ENCODE measurements at places on chromosomes 2 and 18.

GRCh38 chr2:222398446-222398885 lies 25.9 kb upstream of the SGPP2 start:
- no peak for DNase-seq

DNA sequence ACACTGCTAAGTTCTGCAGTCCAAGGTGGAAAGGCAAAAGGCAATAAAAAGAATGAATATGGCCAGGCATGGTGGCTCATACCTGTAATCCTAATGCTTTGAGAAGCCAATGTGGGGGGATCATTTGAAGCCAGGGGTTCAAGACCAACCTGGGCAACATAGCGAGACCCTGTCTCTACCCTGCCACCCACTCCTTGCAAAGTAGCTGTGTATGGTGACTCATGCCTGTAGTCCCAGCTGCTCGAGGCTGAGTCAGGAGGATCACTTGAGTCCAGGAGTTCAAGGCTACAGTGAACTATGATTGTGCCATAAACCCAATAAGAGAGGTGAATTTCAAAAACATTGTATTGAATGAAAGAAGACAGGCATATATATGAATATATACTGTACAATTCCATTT lies 2.4 kb downstream of the MYL12B start:
- DNase-seq: no peak

GRCh38 chr2:235500761-235501672 lies 7.2 kb downstream of the AGAP1 start:
- no peak for DNase-seq

GRCh38 chr18:10306779-10307178 lies 147.7 kb upstream of the APCDD1 start:
- DNase-seq: no peak

GRCh38 chr2:72051971-72052505 lies 95.6 kb downstream of the CYP26B1 start:
- no peak for DNase-seq

- no peak for DNase-seq
Observed at GRCh38 chr2:37464067-37464466, 119.6 kb downstream of the QPCT start.

- DNase-seq: no peak
Observed at GRCh38 chr18:59298871-59299270, 19.6 kb downstream of the CPLX4 start.

DNA sequence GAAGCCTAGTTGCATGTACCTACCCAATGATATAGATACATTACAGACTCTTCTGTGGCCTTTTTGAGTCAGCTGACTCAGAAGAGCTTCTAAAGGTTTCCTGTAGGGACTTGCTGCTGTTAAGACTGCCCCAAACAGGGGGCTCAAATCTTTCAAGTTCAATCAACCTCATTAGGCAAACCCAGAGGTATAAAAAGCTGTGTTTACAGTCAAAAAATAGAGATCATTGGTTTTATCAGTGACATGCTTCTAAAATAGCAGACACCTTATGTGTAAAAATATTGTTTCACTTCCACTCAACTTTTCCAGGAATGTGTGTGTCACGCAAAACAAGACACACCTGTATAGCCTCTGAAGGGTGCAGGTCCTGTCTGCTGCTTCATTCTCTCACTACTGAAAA lies 624.3 kb upstream of the FANCL start:
- no peak for DNase-seq

DNA sequence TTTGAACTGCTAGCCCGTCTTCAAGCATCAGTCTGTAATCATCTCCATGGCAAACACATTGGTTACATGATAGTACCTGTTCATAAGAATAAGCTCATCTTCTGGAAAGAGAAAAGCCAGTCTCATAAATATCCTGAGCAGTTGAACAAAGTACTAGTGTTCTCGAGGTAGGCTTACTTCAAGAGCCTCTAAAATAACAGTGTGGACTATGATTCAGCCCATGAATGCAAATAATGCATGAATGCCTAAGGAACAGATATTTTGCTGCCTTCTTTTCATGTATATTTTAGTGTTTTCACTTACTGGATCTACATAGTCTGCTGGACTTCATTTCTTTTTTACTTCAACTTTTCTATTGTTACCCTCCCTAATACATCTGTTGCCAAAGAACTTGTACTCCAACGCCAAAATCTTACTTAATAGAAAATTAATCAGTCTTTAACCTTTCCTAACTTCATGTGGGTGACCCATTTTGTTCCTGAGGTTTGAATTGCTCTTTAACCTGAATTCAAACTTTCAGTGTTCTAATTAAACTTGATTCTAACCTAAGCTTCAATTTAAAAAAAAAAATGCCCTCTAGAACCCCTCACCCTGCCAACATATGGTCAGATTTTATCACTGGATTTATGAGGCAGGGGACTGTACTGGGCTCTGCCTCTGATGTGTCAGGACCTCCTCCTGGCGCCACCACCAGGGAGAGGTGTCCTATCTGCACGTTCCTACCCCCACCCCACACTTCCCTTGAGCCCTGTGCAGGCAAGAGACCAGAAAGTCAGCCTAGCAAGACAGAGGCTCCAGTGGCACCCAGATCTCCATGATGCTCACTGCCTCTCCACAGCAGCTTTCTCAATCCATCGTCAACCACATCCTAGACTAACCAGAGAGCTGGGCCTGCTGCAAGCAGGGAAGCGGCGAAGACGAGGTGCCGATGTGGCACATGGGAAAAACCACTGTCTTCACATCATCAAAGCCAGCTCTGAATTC lies 264.7 kb upstream of the ID2 start:
- no peak for DNase-seq

- no peak for DNase-seq
Observed at GRCh38 chr2:11375025-11375688, 30.7 kb upstream of the ROCK2 start.

- DNase-seq: no peak
Observed at GRCh38 chr18:58013241-58014211, 30.5 kb upstream of the NEDD4L start.

- no peak for DNase-seq
Observed at GRCh38 chr18:66995270-66995669, 391.4 kb upstream of the CDH19 start.

- no peak for DNase-seq
Observed at GRCh38 chr2:70300771-70301343, 1.0 kb downstream of the FAM136A start.

DNA sequence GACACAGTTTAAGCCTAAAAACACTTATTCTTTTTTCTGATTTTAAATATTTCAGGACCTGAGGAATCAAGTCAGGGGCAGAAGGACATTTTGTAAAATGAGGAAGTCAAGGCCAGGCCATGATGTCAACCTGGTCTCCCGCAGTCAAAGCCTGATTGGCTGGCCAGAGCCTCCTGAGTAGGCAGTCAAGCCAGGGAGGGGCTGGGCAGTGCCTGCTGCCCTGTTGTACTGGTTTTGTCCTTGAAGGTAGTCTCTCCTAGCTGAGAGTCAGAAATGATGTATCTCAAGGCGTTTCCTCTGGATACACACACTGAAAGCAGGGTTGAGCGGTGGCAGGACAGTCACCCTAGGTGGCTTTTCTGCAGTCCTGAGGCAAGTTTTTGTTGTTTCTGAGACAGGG lies 19.8 kb downstream of the CCT7 start:
- DNase-seq: no peak

DNA sequence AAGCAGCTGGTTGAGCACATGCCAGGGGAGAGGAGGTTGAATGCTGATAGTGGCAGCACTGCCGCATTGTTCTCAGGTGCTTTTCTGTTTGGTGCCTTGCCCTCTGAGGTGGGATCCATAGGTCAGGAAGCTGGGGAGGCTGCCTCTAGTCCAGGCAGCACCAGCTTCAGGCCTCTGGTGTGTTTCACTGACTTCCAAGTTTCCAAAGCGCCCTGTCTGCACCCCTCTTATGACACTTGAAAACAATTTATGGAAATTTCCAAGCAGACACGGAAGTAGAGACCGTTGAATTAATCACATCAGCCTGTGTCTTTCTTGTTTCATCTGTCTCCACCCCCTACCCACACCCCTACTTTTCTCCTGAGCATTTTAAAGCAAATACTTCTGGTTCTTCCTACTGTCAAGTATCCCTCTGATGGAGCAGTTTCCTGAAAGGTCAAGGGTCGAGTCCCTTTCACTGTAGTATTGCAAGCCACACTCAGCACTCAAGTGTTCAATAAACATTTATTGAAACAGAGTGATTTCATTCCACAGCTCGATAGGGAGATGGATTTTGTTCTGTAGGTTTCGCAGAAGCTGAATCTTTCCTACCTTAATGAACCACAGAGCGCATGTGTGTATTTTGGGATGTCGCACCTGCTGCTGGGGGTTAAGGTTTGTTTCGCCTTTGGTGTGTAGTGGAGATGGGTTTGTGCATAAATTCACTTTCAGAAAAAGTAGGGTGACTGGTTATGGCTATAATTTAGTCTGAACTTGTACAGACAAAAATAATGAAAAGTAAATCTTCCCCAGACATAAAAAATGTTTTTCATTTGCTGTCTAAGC lies 21.4 kb downstream of the DGKD start:
- no peak for DNase-seq

DNA sequence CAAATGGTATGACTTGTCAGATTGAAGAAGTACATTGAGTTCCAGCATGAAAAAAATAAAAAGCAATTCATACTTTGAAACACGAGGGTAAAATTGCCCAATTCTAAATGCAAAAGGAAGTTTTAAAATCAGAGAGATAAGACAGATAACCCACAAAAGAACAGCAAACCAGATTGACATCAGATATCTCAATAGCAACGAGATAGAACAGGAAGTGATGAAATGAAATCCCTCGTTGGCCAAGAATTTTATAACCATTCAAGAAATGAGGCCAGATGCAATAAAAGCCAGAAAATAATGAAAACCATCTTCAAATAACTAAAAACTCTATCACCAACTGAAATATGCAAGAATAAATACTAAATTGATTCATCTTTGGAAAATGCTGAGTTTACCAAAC lies 172.8 kb downstream of the CD226 start:
- DNase-seq: no peak

GRCh38 chr2:129915303-129915840 lies 64.1 kb upstream of the RAB6C start:
- DNase-seq: no peak

DNA sequence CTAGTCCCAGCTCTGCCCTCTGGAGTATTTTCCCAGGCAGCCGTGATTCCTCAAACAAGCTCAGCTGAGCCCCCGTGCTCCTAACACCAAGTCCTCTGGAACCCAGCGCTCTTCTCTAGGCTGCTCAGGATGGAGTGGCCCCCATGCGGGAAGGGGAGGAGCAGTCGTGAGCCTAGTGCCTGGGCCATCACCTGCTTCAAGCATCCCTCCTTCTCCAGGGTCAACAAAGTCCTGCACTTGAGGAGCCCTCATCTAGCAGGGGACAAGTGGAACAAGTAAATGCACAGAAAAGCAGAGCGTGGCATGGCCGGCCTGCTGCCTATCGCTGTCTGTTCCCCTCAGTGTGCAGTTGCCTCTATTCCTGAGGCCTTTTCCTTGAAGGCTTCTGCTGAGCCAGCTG lies 168.6 kb downstream of the INHBB start:
- DNase-seq: no peak

- DNase-seq: no peak
Observed at GRCh38 chr18:29156531-29156930, 979.6 kb upstream of the CDH2 start.

GRCh38 chr2:227759411-227760118 lies 13.9 kb downstream of the SCYGR8 start:
- DNase-seq: no peak

GRCh38 chr2:230904856-230905447 lies 20.1 kb downstream of the GPR55 start:
- DNase-seq: no peak

GRCh38 chr2:203808046-203808750 lies 59.4 kb upstream of the CTLA4 start:
- no peak for DNase-seq

DNA sequence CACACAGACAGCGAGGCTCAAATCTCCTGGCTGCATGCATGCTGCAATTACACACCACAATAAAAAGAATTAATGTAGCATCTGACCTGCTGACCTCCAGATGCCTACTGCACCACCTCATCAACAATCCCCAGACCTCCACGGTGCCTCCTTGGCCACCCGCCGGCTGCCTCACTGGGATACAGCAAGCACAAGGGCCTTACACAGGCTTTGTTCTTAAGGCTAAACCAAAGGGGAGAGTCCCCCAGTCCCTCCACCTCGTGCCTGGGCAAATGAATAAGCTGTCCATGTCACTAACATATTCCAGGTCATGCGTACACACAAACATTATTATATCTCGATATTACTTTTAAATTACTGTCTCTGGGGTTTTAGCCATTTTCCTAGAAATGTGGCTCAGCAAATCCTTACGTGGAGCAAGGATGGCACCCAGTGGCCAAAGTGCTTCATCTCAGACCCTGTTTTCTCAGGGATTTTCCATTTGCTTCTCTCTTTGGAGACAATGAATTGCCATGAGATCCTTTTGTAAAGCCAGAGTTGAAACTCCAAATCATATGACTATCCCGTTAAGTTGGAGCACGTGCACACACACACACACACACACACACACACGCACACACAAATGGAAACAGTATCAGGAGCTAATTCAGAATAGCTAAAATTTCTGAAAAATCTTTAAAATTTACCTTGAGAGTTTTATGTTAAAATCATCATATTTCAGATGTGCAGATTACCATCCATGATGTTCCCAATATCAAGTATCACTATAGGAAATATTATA lies 313.8 kb downstream of the PDE11A start:
- no peak for DNase-seq

DNA sequence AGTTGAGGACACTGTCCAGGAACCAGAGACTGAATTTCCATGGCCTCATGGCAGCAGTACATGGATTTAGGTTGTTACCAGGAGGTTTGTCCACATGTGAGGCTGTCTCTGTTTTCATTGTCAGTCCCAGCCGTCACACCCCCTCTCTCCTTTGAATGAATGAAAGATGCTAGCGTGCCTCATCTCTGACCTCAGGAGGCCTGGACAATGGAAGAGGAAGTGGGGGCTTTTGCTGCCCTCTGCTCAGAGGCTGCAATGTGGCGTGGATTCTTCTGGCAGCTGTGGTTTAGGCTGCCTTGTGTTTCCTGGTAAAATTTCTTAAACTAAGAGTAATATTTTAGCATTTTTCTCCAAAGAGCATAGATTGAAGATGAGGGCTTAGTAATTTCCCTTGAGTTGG lies 47.5 kb downstream of the RAB31 start:
- DNase-seq: no peak

GRCh38 chr2:178819992-178820391 lies 12.8 kb upstream of the TTN start:
- DNase-seq: no peak

DNA sequence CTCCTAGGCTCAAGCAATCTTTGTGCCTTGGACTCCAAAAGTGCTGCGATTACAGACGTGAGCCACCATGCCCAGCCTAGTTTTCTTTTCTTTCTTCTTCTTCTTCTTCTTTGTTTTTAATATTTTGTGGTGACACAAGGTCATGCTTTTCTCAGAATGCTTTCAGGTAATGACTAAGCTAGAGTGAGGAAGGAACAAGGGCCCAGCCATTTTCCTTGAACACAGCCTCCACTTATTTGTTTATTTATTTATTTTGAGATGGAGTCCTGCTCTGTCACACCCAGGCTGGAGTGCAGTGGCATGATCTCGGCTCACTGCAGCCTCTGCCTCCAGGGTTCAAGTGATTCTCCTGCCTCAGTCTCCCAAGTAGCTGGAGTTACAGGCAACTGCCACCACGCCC lies 74.3 kb upstream of the ST3GAL5 start:
- DNase-seq: no peak
